CD4-positive, CD25-positive, alpha-beta regulatory T cell (primary cell): ENCODE measurements at places on chromosomes 3 and 15. TPM values are rescaled to one million over a fixed set of nuclear protein-coding genes. Genes with fewer than 3 reads are reported as not detected.

DNA sequence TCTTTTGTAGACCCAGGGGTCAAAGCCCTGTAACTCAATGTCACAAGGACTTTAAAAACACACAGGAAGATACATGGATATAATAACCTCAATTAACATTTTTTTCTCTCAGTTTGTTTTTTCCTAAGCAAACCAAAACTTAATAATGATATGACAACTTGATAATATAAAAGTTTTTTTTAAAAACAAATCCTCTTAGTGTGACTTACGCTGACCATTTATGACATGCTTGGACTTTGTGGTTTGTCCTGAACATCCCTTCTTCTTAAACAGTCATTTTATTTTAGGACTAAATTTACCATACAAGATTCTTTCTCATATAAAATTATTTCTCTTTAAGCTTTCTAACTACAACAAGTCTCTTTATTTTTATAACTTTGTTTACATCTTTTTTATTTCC is 25.4 kb upstream of the FAM3D start:
- no peaks in the 10 kb centered on the region for H3K36me3 ChIP-seq
- H3K27ac ChIP-seq: no peak overlapping the region
- H3K4me1 ChIP-seq: no peaks in the 10 kb centered on the region
- no peak overlapping the region for H3K4me3 ChIP-seq
- no peak for DNase-seq

The ITPR1 gene
- total RNA-seq: 97.5 TPM

The ROBO1 gene
- total RNA-seq: not detected

DNA sequence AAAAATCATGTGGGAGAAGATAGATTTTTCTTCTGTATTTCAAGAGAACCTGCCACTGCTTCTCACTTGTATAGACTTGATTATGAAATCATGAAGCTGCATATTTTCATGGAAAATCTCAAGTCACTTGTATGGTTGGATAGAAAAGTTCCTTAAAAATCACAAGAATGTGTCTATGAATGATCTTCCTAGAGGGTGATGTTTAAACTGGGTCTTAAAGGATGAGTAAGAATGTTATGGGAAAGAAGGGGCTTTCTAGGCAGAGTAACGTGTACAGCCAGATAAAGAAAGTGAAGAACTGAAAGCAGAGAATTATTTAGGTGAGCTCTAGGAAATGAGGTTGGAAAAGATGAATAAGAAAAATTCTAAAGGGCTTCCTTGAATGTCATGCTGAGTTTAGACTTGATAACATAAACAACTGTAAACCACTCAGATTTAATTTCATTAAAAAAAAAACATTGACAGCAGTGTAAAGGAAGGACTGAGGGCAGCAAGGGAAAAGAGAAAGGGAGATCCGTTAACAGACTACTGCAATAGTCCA is 5.0 kb downstream of the CD47 start:
- H3K36me3 ChIP-seq: peaks cover 22% of the 10 kb centered on the region
- H3K4me1 ChIP-seq: peaks cover 78% of the 10 kb centered on the region
- peak overlapping the region; percentile 51 for H3K27ac ChIP-seq
- H3K4me3 ChIP-seq: peak overlapping the region; percentile 92
- DNase-seq: no peak
- H3K27me3 ChIP-seq: no peaks in the 10 kb centered on the region

The DZIP1L gene
- not detected for total RNA-seq

GRCh38 chr3:44342176-44342790 is 3.7 kb downstream of the TCAIM start:
- no peaks in the 10 kb centered on the region for H3K36me3 ChIP-seq
- no peaks in the 10 kb centered on the region for H3K27me3 ChIP-seq
- H3K4me1 ChIP-seq: peaks cover 32% of the 10 kb centered on the region
- DNase-seq: no peak

The NUDT16 gene
- total RNA-seq: 8.6 TPM

The NLGN1 gene
- not detected for total RNA-seq

DNA sequence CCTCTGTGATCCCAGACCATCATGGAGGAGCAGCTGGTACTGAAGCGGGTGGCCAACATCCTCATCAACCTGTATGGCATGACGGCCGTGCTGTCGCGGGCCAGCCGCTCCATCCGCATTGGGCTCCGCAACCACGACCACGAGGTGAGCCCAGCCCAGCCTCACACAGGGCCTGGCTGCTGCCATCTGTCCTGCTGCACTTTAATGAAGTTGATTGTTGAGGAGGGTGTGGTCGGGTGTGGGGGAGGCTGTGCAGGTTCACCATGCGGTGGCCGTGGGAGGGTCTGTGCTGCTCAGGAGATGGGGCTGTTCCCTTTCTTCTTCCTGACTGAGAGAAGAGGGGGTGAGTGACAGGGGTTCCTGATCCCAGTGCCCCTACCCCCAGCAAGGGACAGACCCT is 30.6 kb downstream of the ACAD9 start:
- H3K4me3 ChIP-seq: no peak overlapping the region
- DNase-seq: no peak
- no peaks in the 10 kb centered on the region for H3K4me1 ChIP-seq
- H3K27me3 ChIP-seq: no peaks in the 10 kb centered on the region
- peaks cover 86% of the 10 kb centered on the region for H3K36me3 ChIP-seq

The MKRN2OS gene
- total RNA-seq: not detected

The FSTL1 gene
- total RNA-seq: 1.0 TPM

- peaks cover 4% of the 10 kb centered on the region for H3K4me1 ChIP-seq
- H3K27ac ChIP-seq: no peak overlapping the region
- H3K27me3 ChIP-seq: peaks cover 2% of the 10 kb centered on the region
- DNase-seq: no peak
- H3K36me3 ChIP-seq: no peaks in the 10 kb centered on the region
- no peak overlapping the region for H3K4me3 ChIP-seq
These were observed 3.5 kb downstream of the MYZAP start for GRCh38 chr15:57595011-57595866.

The PTX3 gene
- total RNA-seq: 0.20 TPM

- no peaks in the 10 kb centered on the region for H3K36me3 ChIP-seq
- peak; percentile 47 for DNase-seq
- H3K27ac ChIP-seq: no peak overlapping the region
- no peak overlapping the region for H3K4me3 ChIP-seq
These were observed 3.0 kb downstream of the DUOXA1 start for GRCh38 chr15:45126535-45127158.

The ADAMTS9 gene
- 0.12 TPM for total RNA-seq

The CAPN3 gene
- 15.6 TPM for total RNA-seq

The IL12A gene
- total RNA-seq: 5.6 TPM

DNA sequence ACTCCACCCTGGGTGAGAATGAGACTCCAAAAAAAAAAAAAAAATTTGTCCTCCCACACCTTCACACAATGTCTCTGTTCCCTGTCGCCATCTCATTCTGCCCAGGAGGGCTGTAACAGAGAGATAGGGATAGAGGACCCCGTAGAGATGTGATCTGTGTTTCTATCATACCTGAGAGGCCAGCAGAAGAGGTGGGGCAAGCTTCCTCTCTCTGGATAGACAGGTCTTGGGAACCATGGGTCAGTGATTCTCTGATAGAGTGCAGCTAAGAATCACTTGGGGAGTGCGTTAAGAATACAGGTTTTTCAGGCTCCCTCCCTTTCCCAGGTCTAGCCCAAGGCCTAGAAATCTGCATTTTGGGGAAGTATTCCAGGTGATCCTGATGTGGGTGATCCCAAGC is 8.3 kb downstream of the CA12 start:
- no peaks in the 10 kb centered on the region for H3K4me1 ChIP-seq
- no peaks in the 10 kb centered on the region for H3K36me3 ChIP-seq
- H3K4me3 ChIP-seq: no peak overlapping the region
